ENCODE measurements at places on chromosomes 2 and 18.

DNA sequence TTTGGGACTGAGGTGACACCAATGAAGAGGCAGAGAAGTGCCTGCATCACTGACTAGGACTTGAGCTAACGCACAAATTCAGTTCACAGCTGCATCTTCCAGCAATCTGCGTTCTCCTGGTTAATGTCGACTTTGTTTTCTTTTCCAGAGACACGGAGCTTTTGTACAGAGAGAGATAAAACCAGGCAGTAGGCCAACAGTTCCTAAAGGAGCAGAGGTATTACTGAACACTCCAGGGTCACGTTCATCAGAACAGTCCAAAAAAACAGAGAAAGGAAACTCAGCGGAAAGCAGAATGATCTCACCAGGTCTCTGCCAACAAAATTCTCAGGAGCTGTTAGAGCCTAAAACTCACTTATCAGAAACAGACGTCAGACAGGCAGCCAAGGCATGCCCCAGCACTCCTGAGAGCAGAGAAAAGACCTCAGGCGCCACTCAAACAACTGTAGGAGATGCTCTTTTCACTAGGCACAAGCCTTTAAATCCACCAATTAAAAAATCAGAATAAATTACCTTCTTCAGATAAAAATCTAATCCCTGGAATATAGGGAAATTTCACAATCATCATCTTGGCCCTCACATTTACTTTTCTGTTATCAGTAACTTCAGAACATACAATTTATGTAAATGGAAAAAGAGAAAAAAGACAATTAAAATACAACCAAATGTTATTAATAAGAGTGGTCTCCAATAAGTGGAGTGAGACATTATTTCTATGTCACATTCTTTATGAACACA lies 95.9 kb upstream of the SPTBN1 start:
- peak; percentile 67 for DNase-seq

DNA sequence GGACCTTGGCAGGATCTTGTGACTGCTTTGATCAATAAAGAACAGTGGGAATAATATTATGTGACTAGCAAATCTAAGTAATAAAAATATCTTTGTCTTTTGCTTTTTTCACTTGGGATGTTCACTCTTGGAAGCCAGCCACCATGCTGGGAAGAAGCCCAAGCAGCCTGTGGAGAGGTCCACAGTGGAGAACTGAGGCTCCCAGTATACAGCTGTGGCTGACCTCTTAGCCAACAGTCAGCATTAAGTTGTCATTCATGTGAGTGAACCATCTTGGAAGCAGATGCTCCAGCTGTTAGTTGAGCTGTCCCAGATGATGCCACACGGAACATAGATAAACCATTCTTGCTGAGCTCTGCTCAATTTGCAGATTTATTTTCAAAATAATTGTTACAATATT lies 160.0 kb downstream of the OSR1 start:
- DNase-seq = no peak

- no peak for DNase-seq
Observed at GRCh38 chr2:174340400-174341292, 5.9 kb downstream of the SP9 start.

DNA sequence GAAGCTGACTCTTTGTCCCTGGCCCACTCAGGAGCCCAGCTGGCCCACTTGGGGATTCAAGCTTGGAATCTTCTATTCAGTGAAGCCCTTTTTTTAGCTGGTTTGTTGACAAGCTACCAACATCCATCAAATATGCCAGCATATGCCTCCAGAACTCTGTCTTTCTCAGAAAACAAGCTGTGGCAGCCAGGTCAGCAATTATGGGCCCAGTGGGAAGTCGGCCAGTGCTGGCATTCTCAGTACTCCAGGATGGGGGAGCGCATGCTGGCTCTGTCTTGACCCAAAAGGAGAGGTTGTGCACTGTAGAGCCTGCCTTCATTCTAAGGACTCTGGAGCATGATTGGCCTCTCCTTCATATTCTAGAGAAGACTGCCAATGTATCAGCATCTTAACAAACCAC lies 401.5 kb downstream of the CNTNAP5 start:
- DNase-seq = no peak

DNA sequence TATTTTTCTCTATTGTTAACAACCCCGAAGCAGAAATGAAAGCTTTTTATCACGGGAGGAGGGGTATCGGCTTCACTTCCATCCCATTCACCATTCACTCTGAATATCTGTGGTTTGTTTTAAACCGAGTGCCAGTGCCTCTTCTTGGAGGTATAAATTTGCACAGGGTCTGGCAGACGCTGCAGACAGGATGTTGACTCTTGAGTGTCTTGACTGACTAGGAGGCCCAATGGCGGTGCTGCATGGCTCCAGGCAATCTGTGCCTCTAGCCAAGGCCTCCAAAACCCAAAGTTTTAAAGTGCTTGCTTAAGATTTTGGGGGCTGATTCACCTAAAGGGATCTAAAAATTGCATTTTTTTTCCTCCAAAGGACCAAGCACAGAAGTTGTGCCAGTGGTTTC lies 183.8 kb downstream of the LTBP1 start:
- DNase-seq = no peak

DNA sequence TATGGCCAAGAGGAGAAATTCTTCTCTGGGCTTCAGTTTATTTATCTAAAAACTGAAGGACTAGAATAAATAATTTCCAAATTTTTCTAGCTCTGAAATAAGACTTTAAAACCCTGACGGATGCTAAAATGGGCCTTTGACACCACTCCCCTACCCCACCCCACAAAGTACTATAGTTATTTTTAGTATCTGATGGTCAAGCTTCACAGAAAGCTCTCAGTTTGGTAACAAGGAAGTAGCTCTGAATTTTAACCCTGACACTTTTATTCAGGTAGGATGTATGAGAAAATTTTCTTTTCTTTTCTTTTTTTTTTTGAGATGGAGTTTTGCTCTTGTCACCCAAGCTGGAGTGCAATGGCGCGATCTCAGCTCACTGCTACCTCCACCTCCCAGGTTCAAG lies 2.4 kb downstream of the RBKS start:
- no peak for DNase-seq

DNA sequence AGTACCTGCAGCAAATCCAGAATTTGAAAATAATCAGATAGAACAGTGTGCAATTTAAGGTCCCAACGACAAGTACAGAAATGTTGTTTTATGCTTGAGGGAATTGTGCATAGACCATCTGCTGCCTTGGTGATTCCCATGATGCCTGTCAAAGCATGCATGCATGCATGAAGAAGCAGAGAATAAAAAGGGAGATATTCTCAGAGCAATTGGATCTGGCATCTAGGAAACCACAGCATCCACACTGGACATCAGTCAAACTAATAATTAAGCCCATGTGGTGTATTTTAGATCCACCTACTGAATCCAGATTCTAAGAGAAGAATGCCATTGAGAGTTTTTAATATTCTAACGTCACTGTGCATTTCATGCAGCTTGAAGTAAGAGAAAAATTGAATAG lies 361.2 kb downstream of the FSIP2 start:
- no peak for DNase-seq

- DNase-seq = peak; percentile 35
Observed at GRCh38 chr2:76599732-76600368, 889.1 kb upstream of the GCFC2 start.

DNA sequence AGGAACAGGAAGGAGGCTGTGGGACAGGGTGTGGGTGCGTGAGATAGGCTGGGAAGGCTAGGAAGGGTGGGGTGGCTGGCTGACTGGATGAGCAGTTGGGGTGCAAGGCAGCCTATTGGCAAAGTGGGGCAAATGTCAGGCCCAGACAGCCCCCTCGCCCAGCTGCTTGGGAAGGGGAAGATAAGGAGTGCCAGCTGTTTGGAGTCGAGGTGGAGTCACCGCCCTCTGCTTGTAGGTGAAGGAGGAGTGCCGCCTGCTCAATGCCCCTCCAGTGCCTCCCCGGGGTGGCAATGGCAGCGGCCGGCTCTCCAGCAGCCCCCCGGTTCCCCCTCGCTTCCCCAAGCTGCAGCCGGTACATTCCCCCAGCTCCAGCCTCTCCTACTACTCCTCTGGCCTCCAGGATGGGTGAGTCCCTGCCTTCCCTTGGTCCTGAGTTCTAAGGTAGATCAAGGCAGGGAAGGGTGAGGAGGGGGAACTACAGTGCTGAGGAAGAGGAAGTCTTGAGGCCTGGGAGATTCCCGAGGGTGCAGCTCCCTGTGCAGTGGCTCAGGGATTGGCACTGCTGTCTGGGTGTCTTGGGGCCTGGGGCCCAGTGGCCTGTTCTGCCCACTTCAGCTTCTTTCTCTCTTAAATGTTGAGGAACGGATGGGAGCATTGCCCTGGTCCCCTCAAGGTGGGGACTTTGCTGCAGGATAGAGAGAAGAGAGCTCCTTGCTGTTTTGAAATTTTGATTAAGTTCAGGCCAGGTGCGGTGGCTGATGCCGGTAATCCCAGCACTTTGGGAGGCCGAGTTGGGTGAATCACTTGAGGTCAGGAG lies 13.3 kb downstream of the GAREM2 start:
- DNase-seq = no peak

- DNase-seq = no peak
Observed at GRCh38 chr2:125330133-125330532, 1305.0 kb downstream of the CNTNAP5 start.

DNA sequence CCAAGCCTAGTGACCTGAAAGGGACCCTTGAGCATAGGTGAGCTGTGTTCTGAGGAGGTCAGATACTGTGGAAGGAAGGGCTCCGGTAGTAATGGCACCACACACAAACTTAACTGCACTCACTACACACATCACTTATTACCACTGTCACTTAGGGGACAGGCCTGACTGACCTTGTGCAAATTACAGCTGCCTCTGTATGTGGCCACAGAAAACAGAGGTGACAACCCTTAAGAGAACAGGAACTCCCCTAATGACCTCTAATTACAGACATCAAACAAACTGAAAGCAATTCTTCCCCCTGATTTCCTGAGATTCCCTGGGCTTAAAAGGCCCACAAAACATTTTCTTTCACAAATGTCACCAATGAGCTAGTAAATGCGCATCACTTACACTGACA lies 360.6 kb downstream of the RND3 start:
- no peak for DNase-seq

GRCh38 chr2:233837694-233838229 lies 16.6 kb downstream of the HJURP start:
- DNase-seq = no peak

GRCh38 chr2:157172866-157173578 lies 84.5 kb upstream of the GALNT5 start:
- peak; percentile 43 for DNase-seq

DNA sequence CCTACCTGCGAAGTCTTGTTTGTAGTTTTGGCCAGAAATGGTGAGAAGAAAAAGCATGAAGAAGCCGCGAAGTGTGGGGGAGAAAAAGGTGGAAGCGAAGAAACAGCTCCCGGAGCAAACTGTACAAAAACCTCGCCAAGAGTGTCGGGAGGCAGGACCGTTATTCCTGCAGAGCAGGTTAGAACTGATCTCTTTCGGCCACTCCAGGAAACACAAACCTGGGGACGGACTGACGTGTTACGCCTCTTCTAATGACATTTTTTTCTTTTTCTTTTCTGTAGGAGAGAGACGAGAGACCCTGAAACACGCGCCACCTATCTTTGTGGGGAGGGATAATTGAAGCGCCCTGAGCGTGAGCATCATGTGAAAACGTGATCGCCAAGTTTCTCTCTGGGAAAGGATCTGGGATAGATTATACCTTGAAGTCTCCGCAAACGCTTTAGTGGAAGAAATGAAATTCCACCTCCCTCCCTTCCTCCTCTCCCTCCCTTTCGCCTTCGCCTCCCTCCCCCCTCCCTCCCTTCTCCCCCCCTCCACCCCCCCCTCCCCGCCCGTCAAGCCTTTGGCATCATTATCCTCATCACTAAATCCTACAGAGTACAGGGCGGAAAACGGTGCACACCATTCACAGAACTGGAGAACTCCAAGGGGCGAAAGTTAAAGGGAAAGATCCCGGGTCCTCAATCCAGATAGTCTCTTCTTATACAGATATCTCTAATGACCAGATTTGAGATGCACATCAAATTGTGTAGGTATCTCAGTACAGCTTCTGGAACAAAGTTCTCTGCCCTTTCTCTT lies at the start of gene ZEB2:
Gene ZEB2, minus strand, starts transcription at position 186 of the 798 bp plus-strand sequence. CDS start 2,769 bp downstream, outside the sequence.
- DNase-seq = peak; percentile 68
